ELR (cell line): ENCODE measurements at places on chromosomes 12 and 14.
A peak's percentile ranks its signal among the peaks of the same experiment; 100 is the strongest.

GRCh38 chr12:3333583-3333982 is 157.4 kb upstream of the PRMT8 start:
- DNase-seq, result peak; percentile 59

- DNase-seq, result no peak
These were observed 237.6 kb upstream of the AMIGO2 start for GRCh38 chr12:47317175-47317915.

DNA sequence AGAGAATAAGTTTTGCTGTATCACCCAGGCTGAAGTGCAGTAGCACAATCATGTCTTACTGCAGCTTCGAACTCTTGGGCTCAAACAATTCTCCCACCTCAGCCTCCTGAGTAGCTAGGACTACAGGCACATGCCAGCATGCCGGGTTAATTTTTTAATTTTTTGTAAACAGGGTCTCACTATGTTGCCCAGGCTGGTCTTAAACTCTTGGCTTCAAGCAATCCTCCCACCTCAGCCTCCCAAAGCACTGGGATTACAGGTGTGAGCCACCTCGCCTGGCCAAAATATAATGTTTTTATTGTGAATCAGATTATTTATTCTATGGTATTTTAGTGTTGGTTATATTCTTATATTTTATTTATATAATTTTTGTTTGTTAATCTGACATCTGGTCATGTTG is 3.8 kb upstream of the ZNF740 start:
- DNase-seq, result no peak

DNA sequence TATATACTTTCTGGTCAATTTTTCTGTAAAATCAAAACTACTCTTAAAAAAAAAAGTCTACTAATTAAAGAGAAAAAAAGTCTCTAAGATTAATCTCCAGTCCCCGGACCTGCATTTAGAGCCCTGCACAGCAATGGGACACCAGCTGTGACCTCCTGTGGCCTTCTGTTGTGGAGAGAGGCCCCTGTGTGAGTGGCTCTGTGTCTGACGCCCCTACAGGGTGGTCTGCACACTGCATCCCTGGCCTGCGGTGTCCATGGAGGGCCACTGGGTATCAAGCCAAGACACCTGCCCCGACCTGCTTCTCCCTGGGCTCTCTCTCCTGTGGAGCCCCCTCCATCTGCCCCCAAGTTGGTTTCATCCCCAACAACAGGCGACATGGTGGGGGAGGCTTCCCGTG is 248.0 kb upstream of the DIO3 start:
- no peak for DNase-seq

- no peak for DNase-seq
These were observed 19.5 kb downstream of the CKAP4 start for GRCh38 chr12:106228320-106228710.

- no peak for DNase-seq
These were observed at the start of gene PKP2 for GRCh38 chr12:32896432-32897280. Gene PKP2 (minus strand): TSS chr12:32896777. CDS start chr12:32896731, 46 bp downstream.

GRCh38 chr14:36021591-36022320 is 154.8 kb downstream of the PTCSC3 start:
- DNase-seq, result no peak

GRCh38 chr12:111826992-111827391 is 15.0 kb upstream of the MAPKAPK5 start:
- no peak for DNase-seq

GRCh38 chr12:17810399-17810798 is 279.6 kb downstream of the RERGL start:
- DNase-seq, result no peak

DNA sequence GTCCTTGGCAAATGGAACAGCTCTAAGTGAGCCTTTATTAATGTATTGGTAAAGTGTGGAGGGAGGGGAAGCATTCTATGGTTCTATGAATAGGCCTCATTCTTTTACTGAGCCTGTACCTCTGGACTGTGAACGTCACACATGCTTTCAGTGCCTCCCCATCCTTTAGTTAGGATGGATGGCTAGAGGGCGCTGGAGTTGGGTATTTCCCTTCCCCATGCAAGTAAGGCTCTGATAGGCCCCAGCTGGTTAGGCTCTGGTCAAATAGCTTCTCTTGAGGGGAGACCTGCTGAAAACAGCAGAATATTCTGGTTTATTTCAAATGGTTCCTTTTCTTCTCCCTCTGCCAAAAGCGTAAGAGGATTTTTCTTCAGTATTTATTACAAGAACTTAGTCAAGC is 860.9 kb upstream of the MDGA2 start:
- DNase-seq, result no peak

- no peak for DNase-seq
These were observed 16.6 kb upstream of the JDP2 start for GRCh38 chr14:75411214-75411540.

DNA sequence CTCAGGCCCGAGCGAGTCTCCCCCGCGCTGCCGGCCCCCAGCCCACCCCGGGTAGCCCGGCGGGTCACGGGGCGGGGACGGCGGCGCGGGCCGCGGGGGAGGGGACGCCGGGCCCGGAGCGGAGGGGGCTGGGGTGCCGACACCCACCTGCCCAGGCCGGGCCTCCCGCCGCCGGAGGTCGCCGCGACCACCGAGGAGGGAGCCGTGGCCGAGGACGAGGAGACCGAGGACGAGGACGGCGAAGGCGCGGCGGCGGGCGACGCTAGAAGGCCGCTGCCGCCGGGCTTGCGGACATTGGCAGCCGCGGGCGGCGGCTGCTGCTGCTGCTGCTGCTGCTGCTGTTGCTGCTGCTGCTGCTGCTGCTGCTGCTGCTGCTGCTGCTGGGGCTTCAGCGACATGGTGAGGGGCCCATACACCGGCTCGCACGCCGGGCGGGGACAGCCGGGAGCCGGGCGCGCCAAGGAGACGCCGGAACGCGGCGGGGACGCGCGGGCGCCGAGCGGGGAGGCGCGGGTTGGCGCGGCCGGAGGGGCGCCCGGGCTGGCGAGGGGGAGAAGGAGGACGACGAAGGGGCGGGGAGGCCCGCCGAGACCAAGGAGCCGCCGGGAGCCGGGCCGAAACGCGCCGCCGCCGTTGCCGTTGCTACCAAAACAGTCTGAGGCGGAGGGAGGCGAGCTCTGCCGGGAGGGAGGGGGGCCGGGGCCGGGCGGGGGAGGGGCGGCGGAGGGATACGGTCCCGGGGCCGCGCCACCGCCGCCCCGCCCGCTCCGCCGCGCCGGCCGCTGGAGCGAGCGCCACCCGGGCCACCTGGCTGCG is at the start of gene ATXN2:
ATXN2 (minus strand) TSS at position 679 of the 816 bp plus-strand sequence; CDS start at position 398, 281 bp downstream.
- peak; percentile 80 for DNase-seq

DNA sequence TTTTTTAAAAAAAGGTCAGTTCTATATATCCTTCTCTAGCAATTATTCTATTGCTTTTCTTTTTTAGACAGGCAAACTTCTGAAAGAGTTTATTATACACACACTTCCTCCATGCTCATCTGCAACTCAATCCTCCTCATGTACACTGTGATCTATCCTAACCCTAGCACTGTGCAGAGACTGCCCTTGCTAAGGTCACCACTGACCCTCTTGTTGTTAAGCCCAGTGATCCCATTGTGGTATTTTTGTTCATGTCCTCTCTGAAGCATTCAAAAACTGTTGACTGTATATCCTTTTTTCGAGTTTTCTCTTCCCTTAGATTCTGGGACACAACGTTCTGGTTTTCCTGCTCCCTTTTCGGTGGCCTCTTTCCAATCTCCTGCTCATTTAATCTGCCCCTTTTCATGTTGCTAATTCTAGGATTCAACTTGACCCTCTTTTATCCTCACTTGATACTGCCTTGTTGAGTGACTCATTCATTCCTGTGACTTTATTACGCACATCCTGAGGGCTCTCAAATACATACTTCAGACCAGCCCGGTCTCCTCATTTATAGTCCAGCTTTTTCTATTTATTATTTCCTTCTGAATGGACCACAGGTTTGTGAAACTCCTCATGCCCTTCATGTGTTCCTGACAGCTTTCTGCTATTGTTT is 53.9 kb upstream of the PTPRB start:
- DNase-seq, result peak; percentile 77

DNA sequence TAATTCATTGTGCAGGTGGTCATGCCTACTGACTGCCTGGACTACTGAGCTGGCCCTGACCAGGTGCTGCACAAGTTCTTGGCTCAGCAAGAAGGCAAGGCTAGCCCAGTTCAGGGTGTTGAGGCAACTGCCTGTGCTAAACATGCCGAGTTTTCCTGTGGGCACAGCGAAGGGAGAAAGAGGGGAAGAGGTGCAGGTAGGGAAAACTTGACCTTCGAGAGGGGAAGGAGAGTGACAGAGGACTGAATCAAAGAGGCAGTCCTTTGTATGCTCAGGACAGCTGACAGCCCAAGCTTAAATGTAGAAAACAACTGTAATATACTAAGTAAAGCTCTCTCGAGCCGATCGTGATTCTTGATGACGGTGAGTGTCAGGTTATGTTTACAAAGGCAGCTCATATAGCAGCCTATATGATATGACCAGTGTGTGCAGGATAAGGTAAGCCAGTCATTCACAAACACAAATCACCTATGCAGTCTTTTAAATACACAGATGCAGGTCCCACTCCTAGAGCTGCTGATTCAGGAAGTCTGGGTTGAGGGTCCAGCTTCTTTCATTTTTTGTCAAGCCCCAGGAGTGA is 2.6 kb downstream of the IRAK3 start:
- no peak for DNase-seq

GRCh38 chr12:67891596-67891995 is 97.7 kb upstream of the IFNG-AS1 start:
- DNase-seq, result no peak

GRCh38 chr12:112063273-112063672 is 45.3 kb downstream of the NAA25 start:
- DNase-seq, result no peak

GRCh38 chr12:52832985-52833905 is 866 bp downstream of the KRT79 start:
- DNase-seq, result no peak

GRCh38 chr14:65352964-65353530 is 59.5 kb upstream of the FUT8 start:
- DNase-seq, result peak; percentile 63

- DNase-seq, result no peak
These were observed 34.2 kb upstream of the PLBD1 start for GRCh38 chr12:14601692-14602478.

GRCh38 chr14:89239023-89239422 is 178.0 kb downstream of the FOXN3 start:
- no peak for DNase-seq

DNA sequence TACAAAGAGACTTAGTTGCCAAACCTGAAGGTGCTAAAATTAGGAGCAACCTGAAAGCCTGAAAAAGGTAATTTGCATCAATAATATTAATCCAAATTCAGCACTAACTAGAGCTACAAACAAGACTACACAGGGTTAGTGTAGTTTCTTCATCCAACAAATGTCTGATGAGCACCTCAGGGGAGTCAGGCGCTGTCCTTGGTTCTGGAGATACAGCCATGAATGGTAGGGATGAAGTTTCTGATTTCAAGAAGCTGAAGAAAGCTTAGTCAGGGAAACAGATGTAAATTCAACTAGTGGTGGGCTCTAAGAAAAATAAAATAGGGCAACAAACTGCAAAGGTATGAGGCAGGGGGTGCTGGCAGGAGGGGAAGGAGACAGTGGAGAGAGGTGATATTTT is 266.3 kb downstream of the GLT1D1 start:
- no peak for DNase-seq

DNA sequence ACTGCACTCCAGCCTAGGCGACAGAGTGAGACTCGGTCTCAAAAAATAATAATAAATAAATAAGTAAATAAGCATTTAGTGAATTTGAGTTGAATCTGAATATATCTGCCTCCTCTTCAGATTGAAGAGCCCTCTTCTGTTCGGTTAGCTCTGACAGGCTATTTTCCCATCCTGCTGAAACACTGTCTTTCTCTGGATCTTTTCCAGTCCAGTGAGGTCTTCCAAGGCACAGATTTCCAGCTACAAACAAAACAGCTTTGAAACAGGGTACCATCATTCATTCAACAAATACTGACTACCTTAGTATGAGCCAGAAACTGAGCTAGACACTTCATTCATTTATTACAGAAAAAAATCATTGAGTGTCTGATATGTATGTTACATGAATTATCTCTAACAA is 7.2 kb upstream of the SPRYD3 start:
- DNase-seq, result no peak

DNA sequence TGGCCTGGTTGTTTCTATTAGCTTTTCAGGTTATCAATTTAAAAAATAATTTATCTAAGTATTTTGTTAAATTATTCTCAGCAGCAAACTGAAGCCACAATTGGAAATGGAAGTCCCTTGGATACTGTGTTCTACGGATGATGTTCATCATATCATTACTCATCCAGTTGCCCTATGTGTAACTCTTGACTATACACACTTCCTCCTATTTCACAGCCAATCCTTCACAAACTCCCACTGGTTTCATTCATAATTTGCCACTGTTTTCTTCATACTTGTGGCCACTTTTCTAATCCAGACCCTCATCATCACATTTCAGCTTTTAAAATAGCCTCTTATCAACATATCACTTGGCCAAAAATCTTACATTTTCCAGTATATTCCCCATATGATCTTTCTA is 84.0 kb downstream of the CATSPERB start:
- no peak for DNase-seq

- no peak for DNase-seq
These were observed 1037.8 kb downstream of the BCL11B start for GRCh38 chr14:98234208-98234607.

GRCh38 chr14:74909501-74909900 is 13.6 kb downstream of the RPS6KL1 start:
- no peak for DNase-seq

DNA sequence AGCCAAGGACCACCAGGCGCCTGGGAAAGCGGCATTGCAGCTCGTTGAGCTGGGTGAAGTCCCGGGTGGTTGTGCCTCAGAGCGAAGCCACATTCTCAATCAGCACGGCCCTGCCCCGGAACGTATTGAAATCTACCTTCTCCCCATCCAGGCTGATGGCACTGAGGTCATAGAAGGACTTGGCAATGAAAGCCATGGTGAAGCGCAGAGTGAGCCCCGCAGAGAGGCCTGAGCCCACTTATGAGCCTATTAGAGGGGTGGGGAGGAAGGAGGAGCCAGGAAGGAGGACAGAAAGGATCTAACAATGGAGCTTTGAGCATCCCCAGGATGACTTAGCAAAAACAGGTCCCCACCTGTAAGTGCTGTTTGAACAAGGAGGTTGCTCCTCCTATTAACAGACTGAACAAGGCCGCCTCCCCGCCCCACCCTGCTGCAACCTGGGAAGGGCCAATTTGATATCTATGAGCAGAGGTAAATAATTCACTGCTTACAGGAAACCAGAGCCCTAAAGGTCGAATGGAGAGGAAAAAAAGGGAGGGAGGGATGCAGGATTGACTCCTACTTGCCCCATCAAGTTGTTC is at the start of gene GPX2:
GPX2 (minus strand) TSS at position 215 of the 581 bp plus-strand sequence; CDS start at position 196, 19 bp downstream.
- DNase-seq, result no peak

DNA sequence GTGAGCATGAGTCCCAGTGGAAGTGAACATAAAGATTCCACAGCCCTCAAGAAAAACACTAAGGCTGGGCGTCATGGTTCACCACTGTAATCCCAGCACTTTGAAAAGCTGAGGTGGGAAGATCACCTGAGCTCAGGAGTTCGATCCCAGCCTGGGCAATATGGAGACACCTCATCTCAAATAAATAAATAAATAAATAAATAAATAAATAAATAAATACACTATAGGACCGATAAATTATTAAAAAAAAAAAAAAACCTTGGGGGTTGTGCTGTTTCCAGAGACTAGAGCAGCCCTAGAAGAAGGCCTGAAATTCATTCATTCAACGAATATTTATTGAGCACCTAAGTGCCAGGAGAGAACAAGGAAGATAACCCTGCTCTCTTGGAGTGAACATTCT is 1.5 kb upstream of the KANSL2 start:
- no peak for DNase-seq

- no peak for DNase-seq
These were observed 135.2 kb downstream of the ADGRD1 start for GRCh38 chr12:131088701-131089530.

GRCh38 chr12:54427106-54427505 is 8.0 kb upstream of the ITGA5 start:
- DNase-seq, result no peak

GRCh38 chr14:103250874-103251273 is 83.2 kb upstream of the EIF5 start:
- DNase-seq, result no peak
